T-helper 1 cell (primary cell): ENCODE measurements at places on chromosomes 6 and 20.
A peak's percentile ranks its signal among the peaks of the same experiment; 100 is the strongest.

- no peak for DNase-seq
Measured at GRCh38 chr20:17957505-17958363, 10.9 kb downstream of the SNX5 start.

- DNase-seq = no peak
Measured at GRCh38 chr6:155026022-155026705, 31.0 kb downstream of the TIAM2 start.

DNA sequence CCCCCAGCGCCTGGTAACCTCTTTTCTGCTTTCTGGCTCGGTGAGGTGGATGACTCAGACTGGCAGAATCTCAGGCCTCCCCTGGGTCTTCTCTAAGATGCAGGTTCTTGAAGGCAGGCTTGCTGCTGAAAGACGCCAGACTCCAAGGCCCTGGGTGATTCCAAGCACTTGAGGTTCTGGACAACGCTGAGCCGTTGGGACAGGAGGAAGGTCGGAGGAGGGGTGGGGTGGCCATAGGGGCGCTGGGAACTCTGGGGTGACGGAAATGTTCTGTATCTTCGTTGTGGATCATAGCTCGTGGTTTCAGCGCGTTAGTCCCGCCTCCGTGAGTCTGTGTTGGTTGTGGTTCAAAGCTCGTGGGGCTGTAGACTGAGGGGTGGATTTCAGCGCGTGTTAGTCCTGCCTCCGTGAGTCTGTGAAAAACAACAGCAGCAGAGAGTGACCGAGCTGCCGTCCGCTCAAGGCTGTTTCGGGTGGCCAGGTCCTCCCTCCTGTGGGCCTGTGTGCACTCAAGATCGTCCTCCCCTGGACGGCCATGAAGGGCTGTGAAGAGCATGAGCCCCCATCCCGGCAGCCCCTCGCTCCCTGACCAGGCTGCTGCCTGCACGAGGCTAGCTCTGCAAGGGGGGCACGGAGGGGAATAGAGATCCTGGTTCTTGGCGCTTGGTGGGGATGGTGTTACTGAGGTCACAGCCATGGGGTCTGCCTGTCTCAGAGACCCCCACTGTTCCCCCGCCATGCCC, 7.7 kb downstream of the NTSR1 start:
- DNase-seq = no peak

DNA sequence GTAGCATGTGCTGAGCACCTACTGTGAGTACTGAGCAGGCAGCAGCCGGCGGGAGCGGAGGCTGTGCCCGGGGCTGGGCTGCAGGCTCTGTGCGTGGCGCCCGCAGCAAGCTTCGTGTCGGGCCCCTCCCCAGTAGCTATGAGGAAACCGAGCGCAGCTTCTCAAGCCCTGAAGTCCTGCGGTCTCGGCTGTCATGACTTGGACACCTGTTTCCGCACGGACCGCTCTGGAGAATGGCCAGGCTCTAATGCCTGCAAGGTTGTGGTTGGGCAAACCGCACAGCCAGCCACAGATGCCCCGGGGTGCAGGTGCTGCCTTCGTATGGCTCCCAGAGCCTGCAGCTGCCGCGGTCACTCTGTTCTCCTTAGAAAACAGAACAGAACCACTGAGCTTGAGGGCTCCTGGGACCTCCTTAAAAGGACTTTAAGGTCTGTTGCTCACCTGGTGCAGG, 33.7 kb downstream of the PYGB start:
- peak; percentile 32 for DNase-seq

DNA sequence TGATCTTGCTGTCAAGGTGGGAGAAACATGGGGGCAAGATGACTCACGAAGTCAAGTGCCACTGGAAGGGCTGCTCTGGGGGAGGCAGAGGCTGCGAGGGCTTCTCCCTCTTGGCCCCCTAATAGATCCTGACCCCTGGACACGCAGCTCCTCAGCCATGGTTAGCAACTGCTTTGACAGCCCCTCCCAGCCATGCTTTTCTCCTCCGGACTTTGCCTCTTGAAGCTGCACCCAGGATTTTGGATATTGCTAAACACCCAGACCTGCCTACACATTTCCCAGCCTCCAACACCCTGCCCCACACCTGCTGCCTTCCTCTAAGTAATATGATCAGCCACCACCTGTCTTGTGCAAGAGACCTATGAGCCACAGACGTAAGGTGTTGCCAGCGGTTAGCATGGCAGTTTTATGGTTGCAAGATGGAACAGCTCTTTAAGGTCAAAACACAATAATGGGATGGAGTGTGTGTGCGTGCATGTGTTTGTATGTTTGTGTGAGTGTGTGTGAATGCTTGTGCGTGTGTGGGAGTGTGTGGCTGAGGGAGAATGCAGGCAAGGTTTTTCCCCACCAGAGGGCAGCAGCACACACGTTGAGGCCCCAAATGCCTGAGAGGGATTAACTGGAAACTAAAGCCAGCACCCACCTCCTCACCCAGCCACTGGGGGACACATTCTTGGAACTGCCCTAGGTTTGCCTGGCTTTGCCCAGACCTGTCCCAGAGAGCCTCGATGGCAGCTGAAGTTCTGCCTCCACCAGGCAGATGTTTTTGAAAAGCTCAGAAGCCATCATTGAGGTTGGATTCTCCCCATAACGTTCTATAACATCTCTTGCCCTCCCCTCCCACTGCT, 2.5 kb downstream of the IP6K3 start:
- DNase-seq = peak; percentile 33

DNA sequence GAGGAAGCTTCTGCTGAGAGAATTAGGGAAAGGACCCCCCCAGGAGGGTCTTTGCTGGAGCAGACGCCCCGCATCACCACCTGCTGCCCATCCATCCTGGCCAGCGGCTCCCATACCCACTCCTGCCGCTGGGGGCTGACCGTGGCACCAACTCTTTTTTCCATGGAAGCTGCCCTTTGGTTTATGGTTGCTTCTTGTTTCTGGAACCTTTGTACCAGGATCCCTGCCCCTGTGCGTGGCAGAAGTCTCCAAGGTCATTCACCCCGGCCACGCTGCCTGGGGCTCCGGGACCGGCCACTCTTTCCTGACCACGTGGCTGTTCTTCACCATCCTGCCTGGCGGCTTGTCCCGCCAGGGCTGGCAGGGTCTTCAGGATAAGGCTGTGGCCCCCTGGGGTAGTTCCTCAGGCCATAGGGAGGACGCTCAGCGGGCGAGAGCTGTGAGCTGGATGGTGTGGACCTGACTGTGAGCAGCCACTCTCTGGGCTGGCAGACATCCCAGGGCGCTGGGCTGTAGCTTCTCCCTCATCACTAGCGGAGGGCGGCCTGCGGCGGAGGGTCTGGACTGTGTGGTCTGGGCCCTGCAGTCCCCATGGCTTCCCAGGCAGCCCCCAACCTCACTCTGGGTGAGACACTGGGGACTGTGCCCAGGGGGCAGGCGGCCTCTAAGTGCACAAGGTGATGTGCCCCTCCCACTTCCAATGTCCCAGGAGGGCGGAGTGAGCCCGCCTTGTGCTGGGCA, 22.8 kb upstream of the RBBP8NL start:
- no peak for DNase-seq

- DNase-seq = no peak
Measured at GRCh38 chr20:38159957-38160756, 4.9 kb downstream of the TGM2 start.

DNA sequence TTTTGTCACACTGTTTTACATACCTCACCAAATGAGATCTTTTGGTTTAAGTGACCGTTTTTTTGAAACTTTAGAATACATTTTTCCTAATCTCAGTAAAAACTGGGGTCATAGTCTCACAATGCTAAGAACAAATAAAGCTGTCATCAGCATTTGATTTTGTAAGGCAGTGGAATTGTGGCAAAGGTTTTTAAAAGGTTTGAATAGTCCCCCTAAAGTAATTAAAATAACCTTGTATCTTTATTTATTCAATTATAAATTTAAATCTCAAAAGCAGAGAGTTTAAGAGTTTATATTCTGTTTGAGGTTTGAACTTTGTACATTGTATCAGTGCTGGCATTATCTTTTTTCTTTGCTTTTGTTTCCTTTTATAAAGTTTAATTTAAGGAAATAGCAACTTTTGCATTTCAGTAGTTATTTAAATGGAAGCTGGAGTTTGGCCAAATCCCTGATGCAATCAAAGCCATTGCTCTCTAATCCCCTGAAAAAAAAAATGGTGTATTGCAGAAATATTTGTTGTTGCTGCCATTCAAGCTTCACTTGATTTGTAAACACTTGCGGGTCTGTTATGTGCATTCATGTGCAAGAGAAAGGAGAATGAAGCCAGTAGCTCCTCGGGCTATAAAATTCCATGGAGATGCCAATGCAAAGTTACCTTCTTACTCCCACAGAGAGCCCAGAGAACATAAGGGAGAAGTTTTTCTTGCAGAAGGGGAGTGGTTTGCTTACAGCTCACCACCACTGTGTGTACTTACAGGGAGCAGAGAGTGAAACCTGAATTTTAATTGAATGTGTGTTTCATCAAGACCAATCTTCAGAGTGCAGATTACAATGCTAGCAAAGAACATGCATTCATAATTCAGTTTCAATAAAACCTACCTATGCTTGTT, 391.8 kb downstream of the ARHGAP18 start:
- no peak for DNase-seq

DNA sequence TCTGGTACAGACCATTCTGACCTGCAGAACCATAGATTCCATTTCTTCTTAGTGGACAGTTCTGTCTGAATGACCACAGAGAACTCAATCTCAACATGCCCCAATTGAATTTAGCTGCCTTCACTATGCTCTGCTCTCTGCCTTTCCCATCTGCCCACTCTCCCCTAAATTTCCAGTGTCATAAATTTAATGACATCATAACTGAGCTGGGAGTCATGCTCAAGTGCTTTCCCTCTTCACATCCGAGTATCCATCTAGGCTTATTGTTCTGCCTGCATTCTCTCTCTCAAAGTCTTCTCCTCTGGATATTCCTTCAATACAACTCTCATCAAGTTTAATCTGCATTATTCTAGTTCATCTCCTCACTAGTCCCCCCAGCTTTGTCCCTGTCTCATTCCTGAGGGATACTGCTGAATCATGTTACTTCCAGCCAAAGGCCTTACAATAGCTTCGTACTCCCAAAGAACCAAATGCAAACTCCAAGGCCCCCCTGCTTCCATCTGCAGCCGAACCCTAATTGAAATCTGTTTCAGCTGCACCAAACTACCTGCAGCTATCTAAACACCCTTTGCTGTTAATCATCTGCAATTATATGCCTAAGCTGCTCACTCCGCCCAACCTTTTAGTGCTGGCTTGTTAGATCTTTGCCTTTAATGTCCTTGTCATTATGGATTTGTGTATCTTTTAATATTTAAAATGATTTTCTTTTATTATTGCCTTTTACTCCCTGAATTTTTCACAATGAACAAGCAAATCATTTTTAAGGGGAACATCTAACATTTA, 46.1 kb downstream of the SLC35B3 start:
- no peak for DNase-seq

DNA sequence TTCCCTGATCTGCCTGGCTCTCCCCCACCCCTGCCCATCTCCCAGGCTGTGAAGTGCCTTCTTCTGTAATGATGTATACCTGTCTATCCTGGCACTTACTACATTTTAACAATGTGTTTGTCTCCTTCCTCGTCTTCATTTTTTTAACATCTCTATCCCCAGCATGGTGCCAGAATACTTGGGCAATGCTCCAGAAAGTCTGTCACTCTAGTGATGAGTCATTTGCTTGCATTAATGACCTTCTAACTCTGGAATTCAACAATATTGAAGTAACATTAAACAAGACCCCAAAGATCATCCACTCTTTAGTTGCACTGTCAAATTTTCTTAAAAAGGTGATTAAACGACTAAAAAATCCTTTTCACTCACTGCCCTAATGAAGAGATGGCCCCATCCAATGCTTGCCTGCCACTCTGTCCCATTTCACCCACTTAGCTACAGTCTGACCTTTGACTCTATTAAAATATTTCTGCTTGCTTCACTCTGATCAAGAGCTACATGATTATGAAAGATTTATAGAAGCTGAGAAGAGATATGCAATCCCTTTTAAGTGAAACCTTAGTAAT, 7.7 kb upstream of the KLHL31 start:
- DNase-seq = no peak

GRCh38 chr6:25105070-25105925, 169.5 kb upstream of the RIPOR2 start:
- no peak for DNase-seq

DNA sequence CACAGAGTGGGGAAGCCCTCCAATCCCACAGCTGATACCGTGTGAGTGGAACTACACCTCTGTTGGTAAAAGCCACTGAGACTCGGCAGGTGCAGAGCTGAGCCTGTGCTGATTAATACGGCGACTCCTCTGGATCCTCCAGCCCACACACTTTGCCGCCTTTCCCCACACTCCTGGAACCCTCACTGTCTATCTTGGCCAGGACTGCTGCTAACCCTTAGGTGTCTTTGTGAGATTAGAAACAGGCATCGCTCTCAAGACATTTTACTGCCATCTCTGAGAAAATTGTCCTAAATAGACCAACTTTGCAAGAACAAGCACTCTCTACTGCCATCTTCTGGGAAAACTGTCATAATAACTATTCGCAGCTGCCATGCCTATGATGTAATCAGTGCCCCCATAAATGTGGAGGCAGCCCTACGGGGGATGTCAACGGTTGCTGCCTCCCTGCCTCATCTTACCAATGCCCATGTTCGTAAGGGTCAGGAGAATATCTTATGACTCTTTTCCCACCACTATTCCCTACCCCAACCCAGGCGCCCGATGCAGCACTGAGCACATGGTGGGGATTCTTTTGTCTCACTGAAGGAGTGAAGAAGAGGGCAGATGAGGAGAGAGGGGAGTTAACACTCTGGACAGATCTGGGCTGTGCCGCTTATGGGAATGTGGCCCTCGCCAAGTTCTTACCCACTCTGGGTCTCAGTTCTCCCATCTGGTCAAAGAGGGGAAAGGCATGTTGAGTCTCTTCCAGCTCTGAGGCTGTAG, 26.1 kb upstream of the KCNB1 start:
- no peak for DNase-seq

DNA sequence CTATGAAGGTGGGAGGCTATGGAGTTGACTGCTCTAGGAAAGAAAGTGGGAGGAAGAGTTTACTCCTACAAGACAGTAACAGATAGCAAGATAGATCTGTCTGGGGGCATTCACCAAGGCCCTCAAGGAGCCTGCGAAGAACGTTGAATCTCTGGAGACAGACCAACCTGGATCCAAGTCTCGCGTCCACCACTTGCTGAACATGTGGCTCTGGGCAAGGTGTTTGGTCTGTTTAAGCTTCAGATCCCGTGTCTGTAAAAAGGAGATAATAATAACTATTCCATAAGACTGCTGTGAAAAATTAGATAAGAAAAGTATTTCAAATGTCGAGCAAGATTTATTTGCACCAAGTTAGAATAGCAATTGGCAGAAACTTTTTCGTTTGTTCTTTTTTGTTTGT, 8.1 kb upstream of the EEF1A1 start:
- DNase-seq = no peak

GRCh38 chr6:148736774-148737412, 9.9 kb upstream of the UST start:
- DNase-seq = peak; percentile 42
